Central memory CD8-positive, alpha-beta T cell (primary cell): ENCODE measurements at places on chromosomes 3 and 15.

- peaks cover 4% of the 10 kb centered on the region for H3K4me1 ChIP-seq
- DNase-seq: no peak
- H3K27ac ChIP-seq: no peak overlapping the region
- H3K36me3 ChIP-seq: no peaks in the 10 kb centered on the region
Measured at GRCh38 chr3:188656196-188656982, 502.4 kb downstream of the LPP start.

DNA sequence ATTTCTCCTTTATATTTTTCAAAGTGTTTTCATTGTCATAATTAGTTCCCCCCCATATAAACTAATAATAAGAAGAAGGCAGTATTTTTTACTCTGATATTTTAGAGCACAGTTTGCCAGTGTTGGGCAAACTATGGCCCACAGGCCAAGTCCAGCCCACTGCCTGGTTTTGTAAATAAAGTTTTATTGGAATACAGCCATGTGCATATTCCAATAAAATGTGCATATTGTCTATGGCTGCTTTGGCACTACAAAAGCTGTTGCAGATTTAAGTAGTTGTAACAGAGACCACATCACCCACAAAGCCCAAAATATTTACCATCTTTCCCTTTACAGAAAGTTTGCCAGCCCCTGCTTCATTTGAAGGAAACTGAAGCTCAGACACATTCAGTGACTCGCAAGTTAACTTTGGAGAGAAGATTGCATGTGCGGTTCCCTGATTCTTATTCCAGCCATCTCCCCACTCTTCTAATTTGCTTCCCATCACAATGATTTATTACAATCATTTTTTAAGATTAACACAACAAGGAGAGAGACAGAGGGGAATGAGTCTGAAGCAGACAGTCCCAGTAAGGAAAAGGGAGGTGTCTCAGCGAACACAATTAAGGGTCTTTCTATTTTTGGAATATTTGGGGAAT is 48.9 kb downstream of the RFTN1 start:
- peaks cover 61% of the 10 kb centered on the region for H3K4me1 ChIP-seq
- H3K36me3 ChIP-seq: peaks cover 16% of the 10 kb centered on the region
- peak overlapping the region; percentile 65 for H3K27ac ChIP-seq
- H3K4me3 ChIP-seq: no peak overlapping the region
- DNase-seq: no peak

DNA sequence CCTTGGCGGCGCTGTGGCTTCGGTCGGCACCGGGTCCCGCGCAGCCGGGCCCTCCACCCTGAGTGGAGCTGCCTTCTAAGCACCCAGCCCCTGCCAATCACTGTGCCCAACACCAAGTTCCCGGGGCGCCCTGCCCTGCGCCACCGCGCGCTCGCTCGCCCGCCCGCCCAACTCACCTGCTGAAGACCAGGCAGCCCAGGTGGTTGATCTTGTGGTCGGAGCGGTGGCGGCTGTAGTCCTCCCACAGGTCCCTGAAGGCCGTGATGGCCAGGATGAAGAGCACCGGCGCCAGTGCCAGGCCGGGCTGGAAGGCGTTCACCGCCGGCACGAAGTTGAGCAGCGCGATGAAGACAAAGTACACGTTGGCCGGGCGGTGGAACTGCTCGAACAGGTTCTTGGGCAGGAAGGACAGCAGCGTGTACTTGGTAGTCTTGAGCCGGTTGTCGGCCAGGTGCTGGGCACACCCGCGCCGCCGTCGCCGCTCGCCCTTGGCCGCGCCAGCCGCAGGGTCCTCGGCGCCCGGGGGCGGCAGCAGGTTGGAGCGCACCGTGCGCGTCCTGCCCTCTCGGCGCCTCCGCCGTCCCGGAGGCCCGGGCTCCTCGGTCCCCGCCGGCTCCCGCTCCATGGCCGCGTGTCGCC is 536 bp downstream of the ATP10A start:
- H3K36me3 ChIP-seq: peaks cover 3% of the 10 kb centered on the region
- peak overlapping the region; percentile 80 for H3K4me3 ChIP-seq
- H3K4me1 ChIP-seq: peaks cover 30% of the 10 kb centered on the region
- no peak overlapping the region for H3K27ac ChIP-seq

DNA sequence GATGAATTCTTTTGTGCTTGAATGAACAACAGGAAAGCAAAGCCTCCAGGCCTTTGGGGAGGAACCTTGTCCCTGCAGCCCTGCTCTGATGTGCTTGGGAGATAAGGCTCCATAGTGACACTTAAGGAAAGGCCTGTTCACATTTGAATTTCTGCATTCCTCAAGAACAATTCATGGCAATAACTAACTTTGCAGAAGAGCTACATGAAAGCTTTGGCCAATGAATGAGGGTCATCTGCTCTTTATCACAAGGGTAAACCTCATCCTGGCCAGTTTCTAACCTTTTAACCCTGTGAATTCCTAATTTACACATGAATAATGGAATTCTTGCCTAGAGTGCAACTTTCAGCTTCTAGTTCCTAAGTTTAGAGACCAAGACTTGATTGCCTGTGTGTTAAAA is 5.6 kb downstream of the PRTG start:
- no peaks in the 10 kb centered on the region for H3K4me1 ChIP-seq
- no peak for DNase-seq
- H3K27me3 ChIP-seq: peaks cover 15% of the 10 kb centered on the region
- no peak overlapping the region for H3K27ac ChIP-seq
- H3K4me3 ChIP-seq: no peak overlapping the region

GRCh38 chr3:51311055-51311454 is 74.0 kb upstream of the MANF start:
- DNase-seq: no peak
- H3K27me3 ChIP-seq: peaks cover 9% of the 10 kb centered on the region
- H3K36me3 ChIP-seq: no peaks in the 10 kb centered on the region
- H3K4me3 ChIP-seq: no peak overlapping the region
- peaks cover 8% of the 10 kb centered on the region for H3K4me1 ChIP-seq

- no peaks in the 10 kb centered on the region for H3K27me3 ChIP-seq
- H3K4me3 ChIP-seq: no peak overlapping the region
- no peak overlapping the region for H3K27ac ChIP-seq
- H3K4me1 ChIP-seq: no peaks in the 10 kb centered on the region
- H3K36me3 ChIP-seq: no peaks in the 10 kb centered on the region
Measured at GRCh38 chr3:103644450-103644849, 1209.6 kb downstream of the ZPLD1 start.

- no peaks in the 10 kb centered on the region for H3K27me3 ChIP-seq
- peak overlapping the region; percentile 33 for H3K4me3 ChIP-seq
- no peak overlapping the region for H3K27ac ChIP-seq
- H3K4me1 ChIP-seq: peaks cover 17% of the 10 kb centered on the region
Measured at GRCh38 chr3:186185194-186185787, 76.4 kb upstream of the ETV5 start.

DNA sequence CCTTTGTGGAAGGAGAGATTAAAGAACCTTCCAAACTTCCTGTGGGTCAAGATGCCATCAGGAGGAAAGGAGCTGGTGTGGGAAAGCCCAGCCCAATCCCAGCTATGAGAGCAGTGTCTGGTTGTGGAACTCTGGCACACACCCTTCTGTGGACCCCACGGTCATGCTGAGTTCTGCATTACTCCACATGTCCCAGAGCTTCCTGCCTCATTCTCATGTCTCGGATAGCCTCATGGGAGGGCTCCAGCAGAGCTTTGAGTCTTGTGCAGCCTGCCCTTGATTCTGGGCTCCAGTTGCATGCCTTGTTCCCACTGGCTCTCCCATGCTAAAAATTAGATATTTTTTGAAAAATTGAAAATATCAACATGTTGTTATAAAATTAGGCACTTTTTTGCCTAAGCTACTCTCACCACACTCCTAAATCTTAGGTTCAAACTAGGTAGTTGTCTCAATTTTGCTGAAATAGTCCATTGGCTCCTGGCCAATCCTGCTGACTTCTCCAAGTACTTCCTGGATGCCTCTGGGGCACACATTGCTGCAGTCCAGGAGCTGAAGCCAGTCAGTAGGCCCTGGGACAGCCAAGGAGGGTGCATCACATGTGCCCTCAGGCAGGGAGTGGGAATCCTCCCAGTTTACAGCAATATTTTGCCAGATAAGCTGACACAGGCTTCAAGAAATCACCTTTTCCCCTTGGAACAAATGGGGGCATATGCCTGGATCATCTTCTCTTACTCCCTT is 144.3 kb downstream of the EEFSEC start:
- peaks cover 1% of the 10 kb centered on the region for H3K36me3 ChIP-seq
- peaks cover 17% of the 10 kb centered on the region for H3K4me1 ChIP-seq
- no peaks in the 10 kb centered on the region for H3K27me3 ChIP-seq

GRCh38 chr3:10395196-10395595 is 74.3 kb upstream of the SEC13 start:
- H3K4me3 ChIP-seq: peak overlapping the region; percentile 65
- H3K27me3 ChIP-seq: no peaks in the 10 kb centered on the region
- H3K27ac ChIP-seq: no peak overlapping the region

DNA sequence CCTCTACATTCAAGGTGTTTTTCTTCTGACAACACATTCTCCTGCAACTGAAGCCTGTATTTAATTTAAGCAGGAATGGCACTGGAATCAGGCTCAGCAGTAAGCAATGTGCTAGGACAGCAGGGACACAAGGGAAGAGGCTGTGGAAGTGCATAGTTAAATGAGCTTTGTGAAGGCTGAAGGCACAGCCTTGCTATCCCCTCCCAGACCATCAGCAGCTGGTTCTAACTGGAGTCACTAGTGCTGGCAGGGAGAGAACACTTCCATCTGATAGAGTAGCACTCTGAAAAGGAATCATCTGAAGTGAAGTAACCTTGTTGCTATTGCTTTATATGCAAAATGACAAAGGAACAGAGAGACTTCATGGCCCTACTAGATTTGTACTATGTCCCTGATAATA is 14.7 kb downstream of the UQCC5 start:
- no peaks in the 10 kb centered on the region for H3K4me1 ChIP-seq
- no peak overlapping the region for H3K4me3 ChIP-seq
- H3K27me3 ChIP-seq: no peaks in the 10 kb centered on the region

DNA sequence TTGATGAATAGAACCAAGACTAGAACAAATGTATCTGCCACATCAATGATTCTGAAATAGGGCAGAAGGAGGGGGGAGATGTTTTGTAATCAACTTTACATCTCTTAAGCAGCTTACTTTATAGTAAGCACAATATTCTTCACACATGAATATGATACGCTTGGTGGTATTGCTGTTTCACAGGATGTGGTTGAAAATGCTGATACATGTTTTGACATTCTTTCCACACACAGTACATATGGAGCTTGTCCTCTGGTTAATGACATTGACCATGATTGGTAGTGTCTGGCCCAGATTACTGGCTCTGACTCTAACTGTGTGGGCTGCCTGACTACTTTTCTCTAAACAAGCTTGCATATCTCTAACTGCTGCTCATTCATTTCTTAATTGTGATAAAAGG is 168.9 kb downstream of the KLHL25 start:
- peak overlapping the region; percentile 55 for H3K4me3 ChIP-seq
- H3K4me1 ChIP-seq: peaks cover 68% of the 10 kb centered on the region
- H3K27me3 ChIP-seq: no peaks in the 10 kb centered on the region
- peak; percentile 51 for DNase-seq
- H3K36me3 ChIP-seq: peaks cover 22% of the 10 kb centered on the region

DNA sequence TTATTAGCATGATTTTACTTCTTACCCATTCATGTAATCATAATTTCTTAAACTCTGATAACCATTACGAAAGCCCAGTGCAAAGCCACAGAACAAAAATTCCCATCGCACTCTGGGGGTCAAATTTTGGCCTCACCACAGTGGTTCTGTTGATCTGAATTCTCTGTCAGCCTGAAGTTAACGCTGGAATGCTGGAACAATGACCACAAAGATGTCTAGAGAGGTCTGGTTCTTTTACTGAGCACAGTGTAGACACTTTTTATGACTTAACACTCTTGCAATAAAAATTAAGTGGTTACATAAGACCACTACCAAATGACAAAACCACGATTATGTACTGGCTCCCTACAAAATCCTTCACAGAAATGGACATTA is 94.7 kb downstream of the PDZRN3 start:
- H3K27ac ChIP-seq: no peak overlapping the region
- no peak for DNase-seq
- H3K36me3 ChIP-seq: no peaks in the 10 kb centered on the region
- no peaks in the 10 kb centered on the region for H3K4me1 ChIP-seq
- H3K27me3 ChIP-seq: no peaks in the 10 kb centered on the region

DNA sequence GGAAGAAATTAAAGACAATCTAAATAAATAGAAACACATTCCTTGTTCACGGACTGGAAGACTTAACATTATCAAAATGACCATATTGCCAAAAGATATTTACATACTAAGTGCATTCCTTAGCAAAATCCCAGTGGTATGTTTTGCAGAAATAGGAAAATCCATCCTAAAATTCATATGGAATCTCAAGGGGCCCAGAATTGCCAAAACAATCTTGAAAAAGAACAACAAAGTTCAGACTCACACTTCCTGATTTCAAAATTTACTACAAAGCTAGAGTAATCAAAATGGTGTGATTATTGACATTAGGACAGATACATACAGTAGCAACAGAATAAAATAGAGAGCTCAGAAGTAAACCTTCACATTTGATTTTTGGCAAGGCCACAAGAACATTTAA is 515.5 kb downstream of the OCA2 start:
- H3K36me3 ChIP-seq: no peaks in the 10 kb centered on the region
- H3K4me1 ChIP-seq: no peaks in the 10 kb centered on the region
- no peak overlapping the region for H3K4me3 ChIP-seq
- no peak for DNase-seq
- H3K27me3 ChIP-seq: no peaks in the 10 kb centered on the region

DNA sequence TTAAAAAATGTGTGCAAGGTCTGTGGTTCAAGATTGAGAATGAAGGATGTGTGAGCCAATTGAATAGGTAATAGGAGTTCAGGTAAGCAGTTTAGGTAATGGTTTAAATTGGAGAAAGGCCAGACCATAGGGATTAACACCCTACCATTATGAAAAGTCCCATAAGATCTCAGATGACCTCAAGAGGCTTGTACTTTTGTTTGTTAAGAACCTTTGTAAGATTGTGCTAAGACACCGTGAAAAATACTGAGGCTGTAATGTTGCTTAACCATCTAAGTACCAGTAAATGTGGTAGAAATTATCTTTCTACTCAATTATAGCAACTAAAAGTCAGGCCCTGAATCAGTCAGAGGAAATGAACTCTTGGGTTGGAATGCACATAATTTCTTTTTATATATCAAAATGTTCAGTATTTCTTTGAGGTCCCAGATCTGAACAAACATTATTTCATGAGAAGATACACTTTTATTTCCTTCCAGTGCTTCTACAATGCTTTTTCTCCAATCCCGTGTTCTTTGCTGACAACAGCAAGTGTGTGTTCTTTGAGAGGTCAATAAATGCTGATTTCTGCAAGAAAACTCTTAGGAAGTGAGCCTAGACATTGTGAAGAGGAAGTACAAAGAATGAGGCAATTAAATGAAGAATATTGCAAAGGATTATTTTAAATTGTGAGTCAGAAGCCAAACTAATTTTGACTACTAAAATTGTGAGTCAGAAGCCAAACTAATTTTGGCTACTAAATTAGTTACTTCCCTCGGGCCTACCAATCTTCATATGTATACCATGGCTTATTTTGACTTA is 66.4 kb downstream of the TCF12 start:
- H3K27me3 ChIP-seq: no peaks in the 10 kb centered on the region
- DNase-seq: no peak
- no peak overlapping the region for H3K4me3 ChIP-seq

GRCh38 chr15:49145651-49146609 is 9.5 kb downstream of the COPS2 start:
- H3K4me3 ChIP-seq: no peak overlapping the region
- no peak overlapping the region for H3K27ac ChIP-seq
- peaks cover 51% of the 10 kb centered on the region for H3K4me1 ChIP-seq
- DNase-seq: no peak
- H3K27me3 ChIP-seq: no peaks in the 10 kb centered on the region
- H3K36me3 ChIP-seq: peaks cover 42% of the 10 kb centered on the region
